Left renal pelvis (tissue), 4 donors: ENCODE measurements at places on chromosomes 1 and 21.

DNA sequence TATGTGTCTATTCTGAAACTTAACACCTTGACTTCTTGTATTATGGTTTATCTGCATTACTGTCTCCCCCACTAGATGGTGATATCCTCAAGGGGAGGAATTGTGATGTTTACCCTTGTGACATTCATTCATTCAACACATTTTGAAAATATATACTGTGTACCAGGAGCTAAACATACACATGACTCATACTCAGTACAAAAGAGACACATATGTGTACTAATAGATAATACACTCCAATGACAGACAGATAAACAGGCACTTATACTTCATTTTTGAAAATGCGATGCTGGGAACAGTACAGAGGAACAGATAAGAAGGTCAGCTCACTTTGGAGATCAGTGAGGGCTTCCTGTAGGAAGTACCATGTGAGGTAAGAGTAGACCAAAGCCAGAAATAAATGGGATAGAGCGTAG lies 8.9 kb upstream of the RAB3GAP2 start:
- DNase-seq = no peak

- no peak for DNase-seq
Observed at GRCh38 chr1:97277891-97278654, 556.5 kb downstream of the PTBP2 start.

GRCh38 chr21:40797891-40798290 lies 49.1 kb downstream of the DSCAM start:
- DNase-seq = no peak

DNA sequence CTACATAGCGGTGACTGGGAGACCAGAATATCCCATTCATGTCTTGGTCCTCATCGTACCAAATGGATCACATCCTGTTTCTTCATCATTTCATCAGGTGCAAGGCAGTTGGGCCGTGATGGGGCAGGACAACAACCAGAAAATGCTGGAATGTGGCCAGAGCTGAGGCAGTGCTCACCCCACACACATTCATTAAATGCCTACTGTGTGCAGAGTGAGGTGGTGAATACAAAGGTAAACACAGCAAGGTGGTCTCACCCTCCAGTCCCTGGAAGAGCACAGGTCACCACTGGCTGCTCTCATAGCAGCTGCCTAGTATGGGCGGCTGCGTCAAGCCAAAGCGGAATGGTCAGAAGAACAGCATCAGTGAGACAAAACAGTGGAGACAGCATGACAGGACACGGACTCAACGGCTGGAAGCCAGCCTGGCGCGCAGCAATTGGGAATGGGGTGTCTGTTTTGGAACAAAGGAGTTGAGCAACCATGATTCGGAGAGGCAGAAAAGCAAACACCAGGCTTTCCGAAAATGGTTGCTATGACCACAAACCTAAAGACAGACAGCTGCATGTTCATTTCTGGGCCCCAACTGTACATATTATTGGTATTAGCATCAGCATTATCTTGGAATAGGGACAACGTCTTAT lies 5.6 kb upstream of the ADAMTSL4 start:
- DNase-seq = no peak

DNA sequence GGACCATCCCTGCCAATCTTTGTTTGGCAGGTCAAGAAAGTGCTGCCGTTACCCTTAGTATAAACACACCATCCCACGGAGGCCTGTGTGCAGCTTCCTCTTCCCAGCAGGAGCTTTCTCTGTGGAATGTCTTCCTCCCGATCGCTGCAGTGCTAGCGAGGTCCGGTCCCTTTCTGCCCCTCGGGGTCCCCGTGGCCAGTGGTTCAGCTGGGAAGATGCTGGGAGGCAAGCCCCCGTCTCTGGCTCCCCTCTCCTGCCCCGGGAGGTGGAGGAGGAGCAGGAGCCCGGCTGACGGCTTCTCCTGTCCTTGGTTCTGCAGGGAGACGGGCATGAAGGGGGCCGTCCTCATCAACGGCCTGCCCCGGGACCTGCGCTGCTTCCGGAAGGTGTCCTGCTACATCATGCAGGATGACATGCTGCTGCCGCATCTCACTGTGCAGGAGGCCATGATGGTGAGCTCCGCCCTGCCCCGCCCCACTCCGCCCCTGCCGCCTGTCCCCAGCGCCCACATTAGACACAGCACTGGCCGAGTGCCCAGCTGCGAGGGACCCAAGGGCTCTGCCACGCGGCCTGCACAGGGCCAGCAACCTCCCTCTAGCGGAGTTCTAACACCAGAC lies 42.1 kb downstream of the TFF3 start:
- DNase-seq = no peak

DNA sequence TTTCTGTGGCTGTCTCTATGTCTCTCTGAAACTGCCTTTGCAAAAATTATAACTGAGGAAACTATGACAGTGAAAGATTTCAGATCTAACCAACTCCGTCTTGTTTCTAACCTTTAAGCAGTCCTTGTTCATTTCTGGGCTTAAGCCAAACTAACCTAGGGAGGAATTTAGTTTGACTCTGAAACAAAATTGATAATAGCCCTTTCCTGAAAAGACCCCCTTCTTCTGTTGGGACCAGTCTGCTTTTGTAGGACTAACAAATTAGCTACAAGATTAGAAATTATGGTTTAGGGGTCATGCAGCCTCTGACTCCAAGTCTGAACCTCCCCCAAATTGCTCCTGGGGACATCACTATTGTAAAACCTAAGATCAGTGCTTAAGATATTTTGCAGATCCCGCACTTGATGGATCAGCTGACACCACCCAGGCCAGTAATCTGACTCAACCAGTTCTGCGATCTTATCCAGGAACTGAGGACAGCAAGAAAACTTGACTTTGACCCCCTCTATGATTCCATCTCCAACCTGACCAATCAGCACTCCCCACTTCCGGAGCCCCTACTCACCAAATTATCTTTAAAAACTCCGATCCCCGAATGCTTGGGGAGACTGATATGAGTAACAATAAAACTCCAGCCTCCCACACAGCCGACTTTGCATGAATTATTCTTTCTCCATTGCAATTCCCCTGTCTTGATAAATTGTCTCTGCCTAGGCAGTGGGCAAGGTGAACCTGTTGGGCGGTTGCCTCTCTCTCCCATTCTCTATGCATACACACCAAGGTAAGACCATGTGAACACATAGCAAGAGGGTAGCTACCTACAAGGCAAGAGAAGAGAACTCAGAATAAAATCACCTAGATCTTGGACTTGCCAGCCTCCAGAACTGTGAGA lies 11.1 kb upstream of the TRIM63 start:
- DNase-seq = no peak
